Type B pancreatic cell (in vitro differentiated cells): ENCODE measurements at places on chromosomes 2 and 18.

DNA sequence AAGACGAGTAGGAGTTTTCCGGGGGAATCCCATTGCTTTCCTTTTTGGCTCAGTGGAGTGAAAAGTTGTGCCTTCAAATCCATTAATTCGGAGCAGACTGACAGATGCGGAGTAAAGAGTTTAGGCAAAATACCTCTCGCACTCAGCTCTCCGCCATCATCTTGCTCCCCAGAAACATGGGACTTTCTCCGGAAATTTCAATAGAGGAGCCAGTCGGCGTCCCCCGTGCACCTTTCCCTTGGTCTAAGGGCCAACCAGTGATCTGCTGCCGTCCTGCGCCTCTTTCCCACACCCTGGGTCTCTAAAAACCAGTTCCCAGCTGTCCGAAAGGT is 318 bp downstream of the TYW5 start:
- DNase-seq, result no peak
- peaks cover 3% of the 10 kb centered on the region for H3K36me3 ChIP-seq
- H3K4me1 ChIP-seq, result peaks cover 16% of the 10 kb centered on the region
- H3K27me3 ChIP-seq, result no peaks in the 10 kb centered on the region

DNA sequence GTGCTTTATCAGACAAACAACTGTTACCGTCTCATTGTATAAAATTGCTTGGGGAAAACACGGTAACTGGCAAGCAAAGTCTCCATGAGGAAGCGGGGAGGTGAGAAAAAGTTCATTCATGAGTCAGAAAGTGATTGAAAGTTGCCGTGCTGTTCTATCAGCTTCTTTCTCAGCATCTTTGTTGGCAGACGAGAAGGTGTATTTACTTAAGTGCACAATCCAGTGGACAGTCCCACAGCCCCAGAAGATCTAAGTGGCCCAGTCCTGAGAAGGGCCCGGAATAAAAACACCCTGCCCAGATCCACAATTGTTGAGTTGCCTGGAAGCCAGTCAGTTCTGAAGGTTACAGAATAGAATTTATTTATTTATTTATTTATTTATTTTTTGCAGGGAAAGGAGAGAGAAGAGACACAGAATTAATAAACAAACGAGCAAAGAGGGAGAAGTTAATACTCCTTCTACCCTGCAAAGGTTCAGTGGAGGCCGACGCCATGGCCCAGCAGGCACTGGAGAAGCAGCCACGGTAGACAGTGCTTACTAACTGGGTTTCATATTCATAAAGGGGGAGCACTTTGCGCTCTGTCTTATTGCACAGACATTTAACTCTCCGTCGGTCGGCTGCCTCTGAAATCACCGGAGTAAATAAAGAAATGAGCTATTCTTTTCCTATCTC is 676.0 kb upstream of the SALL3 start:
- H3K4me3 ChIP-seq, result no peak overlapping the region
- peaks cover 6% of the 10 kb centered on the region for H3K4me1 ChIP-seq
- H3K27ac ChIP-seq, result no peak overlapping the region
- peaks cover 4% of the 10 kb centered on the region for H3K27me3 ChIP-seq

GRCh38 chr2:26901326-26902183 is 53.6 kb downstream of the DPYSL5 start:
- H3K27me3 ChIP-seq, result no peaks in the 10 kb centered on the region
- peak; percentile 63 for DNase-seq
- H3K4me3 ChIP-seq, result peak overlapping the region; percentile 48
- H3K27ac ChIP-seq, result peak overlapping the region; percentile 39
- H3K36me3 ChIP-seq, result no peaks in the 10 kb centered on the region
- peaks cover 19% of the 10 kb centered on the region for H3K4me1 ChIP-seq

GRCh38 chr2:176096986-176097819 is 2.4 kb upstream of the HOXD12 start:
- peak overlapping the region; percentile 86 for H3K4me3 ChIP-seq
- H3K36me3 ChIP-seq, result no peaks in the 10 kb centered on the region
- peak overlapping the region; percentile 1 for H3K27ac ChIP-seq
- H3K4me1 ChIP-seq, result peaks cover 4% of the 10 kb centered on the region
- H3K27me3 ChIP-seq, result peaks cover 91% of the 10 kb centered on the region

GRCh38 chr18:9835113-9835755 is 50.5 kb upstream of the TXNDC2 start:
- peaks cover 44% of the 10 kb centered on the region for H3K4me1 ChIP-seq
- peaks cover 26% of the 10 kb centered on the region for H3K27me3 ChIP-seq
- H3K27ac ChIP-seq, result peak overlapping the region; percentile 83
- H3K36me3 ChIP-seq, result peaks cover 19% of the 10 kb centered on the region
- DNase-seq, result no peak

DNA sequence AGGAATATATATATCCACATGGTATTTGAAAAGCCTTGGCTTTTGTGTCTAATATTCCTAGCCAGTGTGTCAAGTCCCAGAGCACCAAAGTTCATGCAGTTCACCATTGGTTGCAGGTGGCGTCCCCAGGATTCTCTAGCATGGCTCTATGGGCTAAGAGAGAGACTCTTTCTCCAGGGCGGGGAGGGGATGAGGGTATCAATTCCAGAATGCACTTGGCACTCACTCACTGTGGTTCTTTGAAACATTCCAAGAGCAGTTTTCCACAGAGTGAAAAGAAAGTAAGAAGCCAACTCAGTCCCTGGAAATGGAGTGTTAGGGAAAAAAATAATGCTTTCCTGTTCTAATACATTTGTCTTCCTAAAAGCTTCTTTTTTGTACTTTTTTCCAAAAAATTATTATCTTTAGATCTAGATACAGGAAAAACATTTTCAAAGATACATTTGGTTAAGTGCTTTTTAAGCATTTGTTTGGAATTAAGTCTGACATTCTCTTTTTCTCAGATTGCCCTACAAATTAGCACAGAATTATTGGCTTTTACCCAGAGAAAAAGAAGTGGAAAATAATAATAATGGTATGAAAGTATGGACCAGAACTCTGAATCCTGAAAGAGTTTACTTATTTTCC is 239.9 kb downstream of the PAX3 start:
- H3K27me3 ChIP-seq, result peaks cover 90% of the 10 kb centered on the region
- H3K4me3 ChIP-seq, result no peak overlapping the region
- peaks cover 12% of the 10 kb centered on the region for H3K4me1 ChIP-seq
- DNase-seq, result no peak
- no peak overlapping the region for H3K27ac ChIP-seq

DNA sequence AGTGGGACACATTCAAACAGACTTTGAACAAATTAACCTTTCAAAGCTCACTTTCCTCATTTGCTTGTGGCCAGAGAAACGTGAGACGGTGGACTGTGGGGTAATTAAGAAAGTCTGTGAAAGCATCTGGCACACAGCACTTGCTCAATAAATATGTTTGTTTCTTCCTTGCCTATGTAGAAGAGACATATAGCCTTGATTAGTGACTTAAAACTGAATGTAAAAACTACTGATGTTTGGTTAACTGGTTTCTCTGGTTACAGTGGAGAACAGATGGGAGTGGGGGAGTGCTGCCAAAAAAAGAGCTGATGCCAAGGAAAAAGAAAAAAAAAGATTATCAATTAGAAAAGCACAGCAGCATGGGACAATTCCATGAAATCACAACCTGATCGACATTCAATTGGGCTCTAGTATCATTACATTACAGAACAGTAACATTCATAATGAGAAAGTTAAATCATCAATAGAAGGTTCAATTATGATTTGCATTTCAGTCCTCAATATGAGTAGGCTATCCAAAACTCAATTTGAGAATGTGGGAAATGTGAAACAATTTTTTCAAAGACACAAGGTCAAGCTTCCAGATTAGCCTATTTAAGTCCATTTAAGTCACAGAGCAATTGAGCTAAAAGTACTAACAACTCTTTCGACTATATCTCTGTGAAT is 14.7 kb downstream of the CUL3 start:
- H3K27me3 ChIP-seq, result no peaks in the 10 kb centered on the region
- H3K27ac ChIP-seq, result peak overlapping the region; percentile 3
- DNase-seq, result no peak
- H3K4me1 ChIP-seq, result peaks cover 42% of the 10 kb centered on the region

DNA sequence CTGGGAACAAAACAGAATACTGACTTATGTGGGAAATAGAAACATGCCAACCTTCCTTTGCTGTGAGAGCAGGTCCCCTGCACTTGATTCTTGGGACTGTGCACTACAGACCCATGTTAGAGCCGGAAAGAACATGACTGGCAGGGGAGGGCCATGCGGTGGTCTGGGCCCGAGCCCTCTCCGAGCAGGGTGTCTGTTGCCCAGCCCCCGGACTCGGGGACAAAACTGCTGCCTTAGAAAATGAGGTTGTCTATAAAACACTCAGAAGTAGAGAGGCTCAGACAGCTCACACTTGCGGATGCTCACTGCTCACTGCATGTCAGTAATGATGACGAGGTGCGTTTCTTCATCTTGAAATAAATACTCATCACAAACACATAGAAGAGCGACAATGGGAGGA is 270.7 kb upstream of the HDAC4 start:
- no peaks in the 10 kb centered on the region for H3K36me3 ChIP-seq
- H3K4me3 ChIP-seq, result no peak overlapping the region
- no peaks in the 10 kb centered on the region for H3K4me1 ChIP-seq
- H3K27ac ChIP-seq, result no peak overlapping the region
- DNase-seq, result no peak

GRCh38 chr2:42864641-42865280 is 72.4 kb upstream of the HAAO start:
- H3K4me3 ChIP-seq, result no peak overlapping the region
- H3K4me1 ChIP-seq, result no peaks in the 10 kb centered on the region
- no peak overlapping the region for H3K27ac ChIP-seq
- no peak for DNase-seq

GRCh38 chr2:75071766-75072165 is 113.3 kb downstream of the POLE4 start:
- no peak overlapping the region for H3K27ac ChIP-seq
- no peaks in the 10 kb centered on the region for H3K36me3 ChIP-seq
- peaks cover 14% of the 10 kb centered on the region for H3K27me3 ChIP-seq
- no peak overlapping the region for H3K4me3 ChIP-seq

DNA sequence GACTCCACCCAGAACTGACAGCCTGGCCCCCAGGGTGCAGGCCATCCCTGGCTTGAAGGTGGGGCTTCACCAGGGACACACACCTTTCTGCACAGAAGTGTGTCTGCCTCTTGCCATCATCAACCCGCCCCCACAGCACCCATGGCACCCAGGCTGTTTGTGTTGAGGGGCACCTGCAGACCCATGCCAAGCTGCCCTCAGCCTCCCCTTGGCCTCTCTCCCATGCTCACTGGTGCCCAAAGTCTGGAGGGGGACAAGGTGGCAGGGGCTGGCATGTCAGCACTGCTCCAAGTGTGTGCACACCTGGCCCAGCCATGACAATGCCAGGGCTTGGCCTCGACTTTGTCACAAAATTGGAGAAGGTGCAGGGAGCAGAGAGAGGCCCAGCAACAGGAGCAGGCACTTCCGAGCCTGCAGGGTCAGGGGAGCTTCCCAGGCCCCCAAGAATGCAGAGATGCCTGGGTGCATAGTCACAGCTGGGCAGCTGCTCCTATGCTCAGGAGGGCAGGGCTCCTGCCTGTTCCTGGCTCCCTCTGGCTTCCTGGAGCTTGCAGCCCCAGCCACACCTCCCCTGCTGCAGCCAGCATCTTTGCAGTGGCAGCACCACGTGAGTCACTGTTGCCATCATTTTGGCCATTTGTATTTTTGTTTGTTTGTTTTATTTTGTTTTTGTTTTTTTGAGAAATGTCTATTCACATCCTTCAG is 280.6 kb upstream of the UBE2E3 start:
- no peak for DNase-seq
- no peak overlapping the region for H3K27ac ChIP-seq

DNA sequence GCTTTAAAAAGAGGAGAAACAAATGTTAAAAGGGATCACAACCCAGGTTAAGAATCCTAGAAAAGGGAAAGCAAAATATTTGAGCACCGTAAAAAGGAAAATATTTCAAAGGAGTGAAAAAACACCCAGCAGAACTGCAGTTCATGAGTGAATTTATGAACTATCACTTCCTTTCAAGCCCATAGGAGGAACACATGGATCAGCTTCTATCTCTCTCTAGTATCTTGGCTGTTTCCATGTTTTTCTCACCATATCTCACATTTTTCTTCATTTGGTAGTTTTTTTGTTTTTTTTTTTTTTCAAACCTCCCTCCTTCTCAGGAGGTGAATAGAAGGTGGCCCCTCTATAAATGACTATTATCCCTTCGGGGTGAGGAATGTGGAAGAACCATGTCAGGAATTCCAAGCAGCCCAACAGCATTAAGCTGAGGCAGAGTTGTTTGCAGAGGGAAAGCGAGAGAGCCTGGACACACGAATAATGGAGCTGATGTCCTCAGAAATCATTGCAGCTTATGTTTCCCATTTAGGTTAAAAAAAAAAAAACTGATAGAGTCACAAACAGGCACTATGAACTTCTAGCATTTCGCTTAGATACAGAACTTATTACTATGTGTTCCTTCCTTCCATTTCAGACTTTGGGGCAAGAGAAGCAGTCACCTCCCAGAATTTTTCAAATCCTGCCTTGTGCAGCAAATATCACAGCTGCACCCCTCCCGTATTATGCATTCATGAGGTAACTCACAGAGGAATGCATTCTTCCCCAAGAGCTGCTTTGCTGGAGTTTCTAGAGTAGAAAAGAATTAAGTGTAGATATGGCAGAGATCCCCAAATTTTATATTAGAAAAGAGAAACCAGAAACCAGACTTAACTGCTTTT is 315.6 kb downstream of the IRS1 start:
- peak overlapping the region; percentile 66 for H3K27ac ChIP-seq
- peaks cover 24% of the 10 kb centered on the region for H3K4me1 ChIP-seq
- peak overlapping the region; percentile 21 for H3K4me3 ChIP-seq
- no peaks in the 10 kb centered on the region for H3K36me3 ChIP-seq

GRCh38 chr18:14924226-14924625 is 176.3 kb downstream of the ANKRD30B start:
- no peak overlapping the region for H3K4me3 ChIP-seq
- no peak overlapping the region for H3K27ac ChIP-seq
- DNase-seq, result no peak
- H3K4me1 ChIP-seq, result no peaks in the 10 kb centered on the region

GRCh38 chr2:240672076-240672700 is 10.5 kb downstream of the AQP12B start:
- no peak overlapping the region for H3K27ac ChIP-seq
- no peak overlapping the region for H3K4me3 ChIP-seq
- no peaks in the 10 kb centered on the region for H3K4me1 ChIP-seq
- H3K36me3 ChIP-seq, result no peaks in the 10 kb centered on the region
- peaks cover 41% of the 10 kb centered on the region for H3K27me3 ChIP-seq

- no peaks in the 10 kb centered on the region for H3K36me3 ChIP-seq
- peaks cover 31% of the 10 kb centered on the region for H3K4me1 ChIP-seq
- no peak for DNase-seq
- H3K27ac ChIP-seq, result no peak overlapping the region
- no peak overlapping the region for H3K4me3 ChIP-seq
These were observed 3.6 kb downstream of the ZAP70 start for GRCh38 chr2:97716695-97717612.

- H3K4me1 ChIP-seq, result peaks cover 9% of the 10 kb centered on the region
- H3K36me3 ChIP-seq, result peaks cover 6% of the 10 kb centered on the region
- peak overlapping the region; percentile 91 for H3K4me3 ChIP-seq
- H3K27ac ChIP-seq, result peak overlapping the region; percentile 95
These were observed 828 bp downstream of the DYNC1I2 start for GRCh38 chr2:171688129-171688465.

- no peaks in the 10 kb centered on the region for H3K27me3 ChIP-seq
- no peak overlapping the region for H3K27ac ChIP-seq
- peaks cover 12% of the 10 kb centered on the region for H3K36me3 ChIP-seq
- no peak overlapping the region for H3K4me3 ChIP-seq
These were observed 18.7 kb upstream of the KCTD1 start for GRCh38 chr18:26566874-26567555.

GRCh38 chr2:55970500-55970899 is 46.9 kb upstream of the EFEMP1 start:
- H3K27me3 ChIP-seq, result peaks cover 8% of the 10 kb centered on the region
- no peak for DNase-seq
- H3K36me3 ChIP-seq, result no peaks in the 10 kb centered on the region
- peaks cover 4% of the 10 kb centered on the region for H3K4me1 ChIP-seq
- no peak overlapping the region for H3K4me3 ChIP-seq
